ENCODE measurements at places on chromosomes 1 and 21.

GRCh38 chr1:63343922-63344321 is 21.6 kb downstream of the FOXD3 start:
- DNase-seq: no peak

DNA sequence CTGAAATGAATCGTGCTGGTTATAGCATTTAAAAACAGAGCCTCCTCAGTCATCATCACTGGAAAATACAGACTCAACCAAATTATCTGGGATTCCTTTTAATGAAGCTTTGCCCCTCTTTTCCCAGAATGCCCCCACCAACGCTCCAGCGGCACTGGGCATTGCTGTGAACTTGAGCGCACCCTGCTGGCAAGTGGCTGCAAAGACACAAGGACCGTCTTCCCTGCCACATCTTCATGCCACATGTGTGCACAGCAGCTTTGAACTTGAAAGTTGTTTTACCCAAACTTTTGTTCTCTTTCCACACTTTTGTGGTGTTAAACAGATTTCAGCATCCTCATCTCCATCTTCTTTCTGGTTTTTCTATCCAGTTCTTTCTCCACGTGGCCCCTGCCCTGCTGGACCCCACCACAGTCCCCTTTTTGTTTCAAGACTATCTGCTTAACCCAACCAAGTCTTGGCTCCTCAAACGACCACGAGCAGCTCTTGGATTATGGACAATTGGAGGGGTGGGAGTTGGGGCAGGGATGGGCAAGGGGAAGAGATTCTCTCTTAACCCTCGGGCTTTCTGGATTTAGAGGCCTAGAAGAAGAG is 12.8 kb upstream of the LMX1A start:
- DNase-seq: peak; percentile 57

GRCh38 chr1:172342584-172343239 is 77.8 kb upstream of the C1orf105 start:
- no peak for DNase-seq

DNA sequence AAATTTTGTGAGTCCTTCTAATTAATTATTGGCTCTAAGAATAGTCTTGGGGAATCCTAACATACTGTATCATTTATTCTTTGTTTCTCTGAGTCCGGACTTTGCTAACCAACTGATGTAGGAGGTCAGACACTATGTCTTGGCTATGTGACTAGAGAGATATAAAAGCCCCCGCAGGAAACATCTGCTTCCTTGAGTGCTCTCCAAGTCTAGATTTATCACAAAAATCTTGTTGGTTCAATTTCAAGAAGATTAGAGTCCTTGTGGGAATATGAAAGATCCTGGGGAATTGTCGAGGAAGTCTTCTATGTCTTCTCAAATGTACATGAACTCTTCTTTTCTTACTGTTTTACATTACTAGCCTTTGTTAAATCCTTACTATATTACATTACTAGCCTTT is 1712.5 kb downstream of the NCAM2 start:
- DNase-seq: no peak

GRCh38 chr1:204409123-204409522 is 2.5 kb downstream of the PPP1R15B start:
- DNase-seq: no peak

DNA sequence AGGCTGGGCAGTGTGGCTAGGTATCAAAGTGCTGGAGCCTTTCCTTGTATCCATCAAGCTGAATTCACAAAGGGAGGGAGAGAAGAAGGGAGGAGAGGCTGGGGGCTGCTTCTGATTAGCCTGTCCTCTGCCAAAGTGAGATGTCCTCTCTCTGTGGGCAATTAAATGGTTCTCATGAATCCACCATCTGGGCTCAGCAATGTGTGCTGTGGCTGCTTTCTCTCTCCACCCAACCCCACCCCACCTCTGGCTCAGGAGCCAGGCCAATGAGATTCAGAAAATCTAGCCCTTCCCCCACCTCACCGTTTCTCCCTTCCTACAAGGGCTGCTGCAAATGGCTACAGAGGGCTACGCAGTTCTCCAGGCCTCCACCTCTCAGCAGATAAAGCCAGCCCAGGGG is 154.6 kb downstream of the TENT5C start:
- DNase-seq: no peak

DNA sequence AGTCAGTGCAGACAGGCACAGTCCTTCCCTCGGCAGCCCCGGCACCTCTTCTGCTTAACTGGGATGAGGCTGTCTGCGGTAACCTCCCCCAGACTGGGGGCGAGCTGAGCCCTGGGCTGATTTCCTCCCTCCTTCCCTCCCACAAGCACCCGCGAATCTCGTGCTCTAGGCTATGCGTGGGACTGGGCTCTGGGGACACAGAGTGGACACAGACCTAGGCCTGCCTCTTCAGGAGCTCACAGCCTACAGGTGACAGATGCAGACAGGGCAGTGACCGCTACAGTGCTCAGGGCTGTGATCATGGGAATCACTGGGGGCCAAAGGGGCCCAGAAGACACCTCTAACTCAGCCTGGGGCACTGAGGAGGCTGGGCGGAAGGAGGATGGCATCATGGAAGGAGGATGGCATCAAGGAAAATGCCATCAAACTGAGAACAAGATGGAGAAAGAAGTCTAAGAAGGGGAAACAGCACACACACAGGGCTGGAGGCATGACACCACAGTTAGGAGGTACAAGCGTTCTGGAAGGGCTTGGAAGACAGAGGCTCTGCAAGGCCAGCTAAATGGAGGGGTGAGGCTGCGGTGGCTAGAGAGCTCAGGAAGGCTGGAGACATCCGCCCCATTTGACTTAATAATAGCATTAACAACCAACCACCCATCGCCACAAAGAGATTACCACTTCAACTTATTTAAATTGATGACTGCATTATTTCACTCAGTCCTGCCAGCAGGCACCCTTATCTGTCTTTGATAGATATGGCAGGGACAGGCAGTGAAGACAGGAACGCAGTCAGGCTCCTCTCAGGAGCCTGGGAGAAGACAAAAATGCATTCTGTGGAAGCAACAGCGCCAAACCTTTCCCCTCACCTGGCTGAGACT is 4.2 kb downstream of the TTC39A start:
- DNase-seq: no peak

GRCh38 chr1:91523482-91523881 is 22.8 kb downstream of the CDC7 start:
- no peak for DNase-seq

DNA sequence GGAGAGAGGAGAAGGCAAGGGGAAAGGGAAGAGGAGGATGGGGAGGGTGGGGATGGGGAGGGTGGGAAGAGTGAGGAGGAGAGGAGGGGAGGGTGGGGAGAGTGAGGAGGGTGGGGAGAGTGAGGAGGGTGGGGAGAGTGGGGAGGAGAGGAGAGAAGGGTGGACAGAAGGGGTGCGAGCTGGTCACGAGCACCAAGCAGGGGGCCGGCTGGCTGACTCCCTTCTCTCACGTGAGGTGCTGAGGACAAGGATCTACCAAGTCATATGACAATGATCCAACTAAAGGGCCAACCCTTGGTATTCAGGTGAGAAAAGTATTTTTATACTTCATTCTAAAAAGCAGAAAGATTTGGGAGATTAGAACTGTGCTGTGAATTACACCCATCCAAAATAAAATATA is 51.8 kb downstream of the COQ8A start:
- DNase-seq: no peak

DNA sequence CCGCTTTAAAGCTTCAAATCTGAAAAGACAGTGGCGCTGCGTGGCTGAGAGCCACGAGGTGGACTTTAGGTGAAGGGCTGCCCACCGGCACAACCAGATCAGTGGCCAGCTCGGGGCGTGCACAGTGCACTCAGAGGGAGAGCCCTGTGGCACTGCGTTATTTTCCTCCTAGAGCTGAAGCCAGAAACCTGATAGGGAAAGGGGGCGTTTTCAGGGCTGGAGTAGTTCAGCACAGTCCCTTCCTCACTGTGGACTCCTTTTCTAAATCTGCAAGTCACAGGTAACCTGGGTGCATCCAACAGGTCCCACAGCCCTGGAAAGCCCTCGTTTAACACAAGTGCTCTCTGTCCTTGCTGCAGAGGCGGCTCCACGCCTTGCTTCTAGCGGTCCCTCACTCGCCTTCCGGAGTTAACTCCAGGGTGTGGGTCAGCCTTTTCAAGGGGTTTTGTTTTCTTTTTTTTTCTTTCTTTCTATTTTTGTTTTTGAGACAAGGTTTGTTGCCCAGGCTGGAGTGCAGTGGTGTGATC is 81.2 kb downstream of the GALNT2 start:
- no peak for DNase-seq

- DNase-seq: no peak
These were observed 9.9 kb upstream of the QSOX1 start for GRCh38 chr1:180144659-180145357.

GRCh38 chr1:156409439-156409838 is 40.4 kb downstream of the RHBG start:
- DNase-seq: no peak

GRCh38 chr1:234722904-234723720 is 113.1 kb upstream of the IRF2BP2 start:
- DNase-seq: no peak

- no peak for DNase-seq
These were observed 36.0 kb upstream of the SGIP1 start for GRCh38 chr1:66497910-66498309.

GRCh38 chr1:184792450-184792969 is 37.9 kb upstream of the EDEM3 start:
- no peak for DNase-seq

GRCh38 chr1:48182439-48182838 is 40.1 kb upstream of the SLC5A9 start:
- no peak for DNase-seq

DNA sequence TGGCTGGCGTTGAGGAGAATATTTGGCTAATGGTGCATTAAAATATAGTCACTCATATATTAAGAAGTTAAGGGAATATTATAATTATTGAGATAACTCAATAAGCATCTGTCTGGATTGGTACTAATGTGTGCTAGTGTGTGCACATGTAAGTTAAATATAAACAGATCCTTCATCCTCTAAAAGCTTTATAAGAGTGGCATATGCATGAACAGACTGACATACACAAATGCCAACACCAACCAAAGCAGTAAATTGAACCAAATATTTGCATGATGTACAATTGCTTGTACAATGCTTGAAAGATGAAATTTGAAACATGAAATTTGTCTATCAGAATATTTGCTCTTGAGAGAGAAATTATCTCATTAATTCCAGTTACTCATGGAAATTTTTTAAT is 344.9 kb downstream of the ADGRL2 start:
- DNase-seq: no peak

DNA sequence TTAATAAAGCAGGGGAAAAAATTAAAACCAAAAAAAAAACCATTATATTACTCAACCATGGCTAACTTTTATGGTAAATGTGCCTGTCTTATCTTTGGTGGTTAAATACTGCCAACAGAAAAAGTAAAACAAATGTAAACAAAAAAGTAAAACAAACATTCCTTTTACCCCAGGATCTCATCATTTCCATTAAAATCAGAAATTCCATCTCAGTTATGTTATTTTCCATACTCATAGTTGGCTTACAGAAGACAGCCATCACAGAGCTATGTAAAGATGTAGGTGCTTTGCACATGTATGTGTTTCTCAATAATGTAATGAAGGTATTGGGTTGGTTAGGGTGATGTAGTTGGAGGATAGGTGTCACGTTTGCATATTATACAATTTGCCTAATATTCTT is 185.0 kb downstream of the KCNK2 start:
- no peak for DNase-seq

DNA sequence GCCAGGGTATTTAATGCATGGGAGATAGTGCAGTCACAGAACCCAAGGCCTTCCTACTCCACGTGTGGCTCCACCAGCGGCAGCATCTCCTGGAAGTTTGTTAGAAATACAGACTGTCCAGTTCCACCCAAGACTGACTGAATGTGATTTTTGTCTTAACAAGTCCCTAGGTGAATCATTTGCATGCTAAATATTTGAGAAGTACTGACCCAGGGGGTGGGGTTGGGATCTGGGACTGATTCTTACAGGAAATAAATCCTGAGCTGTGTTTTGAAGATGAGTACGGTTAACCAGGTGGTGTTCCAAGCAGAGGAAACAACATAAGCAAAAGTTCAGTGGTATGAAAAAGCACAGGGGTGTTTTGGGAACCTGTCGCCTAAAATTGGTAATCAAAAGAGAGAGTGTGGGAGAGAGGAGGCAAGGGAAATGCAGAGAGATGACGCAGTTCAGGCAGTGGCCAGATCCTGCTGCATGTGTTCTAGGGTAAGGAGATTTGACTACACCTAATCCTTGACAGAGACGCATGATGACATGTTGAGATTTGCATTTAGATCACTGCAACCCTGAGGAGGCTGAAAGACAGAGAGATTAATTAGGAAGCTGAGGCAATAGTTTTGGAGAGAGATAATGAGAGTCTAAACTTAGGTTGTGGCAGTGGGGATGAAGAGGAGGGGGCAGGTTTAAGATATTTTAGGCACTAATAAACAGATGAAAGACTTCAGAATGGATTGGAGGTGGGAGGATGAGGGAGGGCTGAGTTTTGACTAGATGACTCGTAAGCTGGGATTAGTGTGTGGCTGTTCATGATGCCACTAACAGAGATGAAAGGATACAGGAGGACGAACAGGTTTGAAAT is 3.7 kb upstream of the ZNF326 start:
- no peak for DNase-seq

GRCh38 chr1:162310337-162310736 is 66.3 kb downstream of the SPATA46 start:
- no peak for DNase-seq

GRCh38 chr1:189350983-189351616 is 1126.6 kb downstream of the BRINP3 start:
- DNase-seq: no peak

DNA sequence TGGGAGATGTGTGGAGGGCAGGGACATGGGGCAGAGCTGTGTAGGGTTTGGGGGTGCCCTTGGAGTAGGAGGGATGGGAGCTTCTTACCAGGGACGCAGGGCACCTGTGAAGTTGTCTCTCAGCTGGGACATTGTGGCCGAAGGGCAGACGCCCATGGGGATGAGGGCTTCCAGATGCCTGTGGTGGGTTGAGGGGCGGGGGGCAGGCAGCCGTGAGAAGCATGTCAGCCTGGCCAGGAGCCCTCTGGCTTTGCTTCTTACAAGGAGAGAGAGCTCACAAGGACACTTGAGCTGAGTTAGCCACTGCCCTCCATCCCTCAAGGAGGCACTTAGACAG is 8.5 kb downstream of the A3GALT2 start:
- no peak for DNase-seq

GRCh38 chr21:27515676-27516075 is 548.8 kb upstream of the ADAMTS5 start:
- DNase-seq: no peak

GRCh38 chr1:88684482-88685258 is 597 bp downstream of the PKN2 start:
- peak; percentile 60 for DNase-seq

DNA sequence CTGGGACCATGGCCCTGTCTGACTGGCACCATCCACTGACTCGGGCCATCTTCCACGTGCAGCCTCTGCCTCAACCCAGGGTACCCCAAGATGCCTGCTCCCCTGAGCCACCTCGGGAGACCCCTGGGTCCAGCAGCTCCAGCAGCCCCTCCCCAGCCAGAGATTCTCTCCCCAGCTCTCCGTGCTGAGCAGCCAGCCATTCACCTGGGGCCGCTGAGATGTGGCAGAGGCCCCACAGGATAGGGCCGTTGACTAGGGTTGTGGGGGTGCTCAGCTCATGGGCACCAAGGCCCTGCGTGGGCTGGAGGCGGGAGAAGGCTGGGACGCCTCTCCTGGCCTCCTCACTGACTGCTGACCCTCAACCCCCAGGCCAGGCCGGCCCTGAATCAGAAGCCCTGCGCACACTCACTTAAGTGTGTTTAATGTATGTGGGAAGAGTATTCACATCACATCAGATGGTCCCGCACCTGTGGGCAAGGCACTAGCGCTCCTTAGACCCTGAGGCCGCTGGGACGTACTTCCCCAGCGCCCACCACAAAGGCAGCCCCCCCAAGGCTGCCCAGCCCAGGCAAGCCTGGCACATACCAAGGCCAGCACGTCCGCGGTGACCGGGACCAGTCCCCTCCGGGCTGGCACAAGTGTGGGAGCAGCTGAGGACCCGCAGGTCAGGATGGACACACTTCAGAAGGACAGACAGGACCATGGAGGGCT is 27.8 kb downstream of the SLC19A1 start:
- DNase-seq: no peak
